ENCODE measurements at places on chromosomes 7 and 10. TPM values are rescaled to one million over a fixed set of nuclear protein-coding genes. Genes with fewer than 3 reads are reported as not detected.
A peak's percentile ranks its signal among the peaks of the same experiment; 100 is the strongest.

DNA sequence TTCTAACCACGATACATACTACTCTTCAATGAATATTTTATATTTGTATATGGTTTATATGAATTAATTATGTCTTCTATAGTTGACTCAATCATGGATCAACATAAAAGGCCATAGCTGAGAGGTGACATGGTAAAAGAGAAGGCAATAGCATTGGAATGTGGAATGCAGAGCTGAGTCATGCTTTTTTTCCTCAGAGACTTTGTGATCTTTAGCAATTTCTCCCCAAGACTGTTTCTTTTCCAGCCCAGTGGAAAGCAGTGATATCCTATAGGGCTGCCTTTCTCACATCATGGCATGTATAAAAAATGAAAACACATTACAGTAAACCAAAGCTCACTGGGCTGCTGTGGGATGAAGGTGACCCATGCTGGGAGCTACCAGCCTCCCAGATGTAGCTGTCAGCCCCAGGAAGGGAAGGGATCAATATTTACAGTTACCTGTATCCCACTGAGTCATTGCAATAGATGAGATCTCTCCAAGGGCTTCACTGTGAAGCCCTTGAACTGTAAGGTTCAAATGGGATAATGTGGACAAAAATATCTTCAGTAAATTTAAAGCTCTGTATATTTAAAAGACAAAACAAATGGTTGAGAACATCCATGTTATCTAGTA is 30.2 kb downstream of the SLC39A12 start:
- DNase-seq = no peak
- H3K36me3 ChIP-seq = no peaks in the 10 kb centered on the region
- no peaks in the 10 kb centered on the region for H3K27me3 ChIP-seq
- no peaks in the 10 kb centered on the region for H3K4me1 ChIP-seq
- H3K27ac ChIP-seq = no peak overlapping the region

- peak overlapping the region; percentile 84 for H3K4me3 ChIP-seq
- peaks cover 9% of the 10 kb centered on the region for H3K4me1 ChIP-seq
- peak; percentile 44 for DNase-seq
- H3K27me3 ChIP-seq = no peaks in the 10 kb centered on the region
- H3K27ac ChIP-seq = peak overlapping the region; percentile 78
Measured at GRCh38 chr10:7819121-7819460, 786 bp downstream of the TAF3 start.

GRCh38 chr10:118816471-118817168 is 61.9 kb upstream of the CACUL1 start:
- H3K4me3 ChIP-seq = no peak overlapping the region
- no peak for DNase-seq
- H3K4me1 ChIP-seq = no peaks in the 10 kb centered on the region
- H3K27me3 ChIP-seq = no peaks in the 10 kb centered on the region

GRCh38 chr7:55595511-55595910 is 23.2 kb upstream of the VOPP1 start:
- DNase-seq = no peak
- no peaks in the 10 kb centered on the region for H3K4me1 ChIP-seq
- H3K27ac ChIP-seq = no peak overlapping the region
- H3K4me3 ChIP-seq = no peak overlapping the region

DNA sequence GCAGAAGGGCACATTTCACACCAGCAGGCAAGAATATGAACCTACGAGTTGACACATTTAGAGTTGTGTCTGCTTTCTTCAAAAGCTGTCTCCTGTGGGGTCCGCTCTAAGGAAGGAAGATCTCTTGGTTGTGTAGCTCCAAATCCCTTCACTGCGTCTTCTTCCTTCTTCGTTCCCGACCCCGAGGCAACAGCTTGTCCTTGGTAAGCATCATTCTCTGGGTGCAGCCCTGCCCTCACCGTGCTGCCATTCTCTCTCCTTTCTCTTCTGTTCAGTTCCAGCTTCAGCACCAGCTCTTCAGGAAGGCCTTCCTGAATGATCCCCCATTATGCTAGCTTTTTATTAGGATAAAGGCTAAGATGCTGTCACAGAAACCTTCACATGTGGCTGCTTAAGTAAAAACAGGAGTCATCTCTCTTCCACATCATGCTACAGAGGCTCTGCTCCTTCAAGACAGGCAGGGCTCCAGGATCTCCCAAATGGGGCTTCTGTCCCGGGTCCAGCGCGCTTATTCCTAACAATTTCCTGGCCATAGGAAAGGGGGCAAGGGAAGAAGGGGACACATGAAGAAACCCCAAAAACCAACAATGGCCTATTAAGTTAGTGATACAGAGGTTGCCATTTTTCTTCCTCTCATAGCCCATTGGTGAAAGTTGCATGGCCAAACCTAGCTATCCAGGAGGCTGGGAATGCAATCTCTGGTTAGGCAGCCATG is 52.2 kb upstream of the SHH start:
- peaks cover 7% of the 10 kb centered on the region for H3K4me1 ChIP-seq
- no peak for DNase-seq

- no peak overlapping the region for H3K4me3 ChIP-seq
- H3K36me3 ChIP-seq = no peaks in the 10 kb centered on the region
- H3K4me1 ChIP-seq = peaks cover 38% of the 10 kb centered on the region
Measured at GRCh38 chr10:72328045-72328828, 26.5 kb downstream of the DNAJB12 start.

GRCh38 chr7:10662982-10663884 is 310.4 kb upstream of the PHF14 start:
- H3K36me3 ChIP-seq = no peaks in the 10 kb centered on the region
- H3K27me3 ChIP-seq = no peaks in the 10 kb centered on the region
- H3K4me1 ChIP-seq = no peaks in the 10 kb centered on the region
- no peak overlapping the region for H3K27ac ChIP-seq

DNA sequence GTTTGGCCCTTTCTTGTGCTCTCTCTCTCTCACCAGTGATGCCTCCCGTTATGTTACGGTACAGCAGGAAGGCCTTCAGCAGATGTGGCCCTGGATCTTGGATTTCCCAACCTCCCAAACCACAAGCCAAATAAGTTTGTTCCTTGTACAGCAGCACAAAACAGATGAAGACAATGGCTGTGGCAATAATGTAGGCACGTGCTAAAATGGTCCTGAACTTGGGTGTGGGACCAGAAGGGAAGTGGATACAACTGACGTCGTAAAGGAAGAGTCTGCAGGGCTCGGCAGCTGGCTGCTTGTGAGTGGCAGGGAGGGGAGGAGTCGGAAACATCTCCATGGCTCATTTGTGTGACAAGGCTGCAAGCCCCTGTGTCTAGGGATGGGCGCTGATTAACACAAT is 26.8 kb downstream of the PROSER2 start:
- peak; percentile 17 for DNase-seq
- no peak overlapping the region for H3K27ac ChIP-seq
- H3K36me3 ChIP-seq = no peaks in the 10 kb centered on the region
- no peaks in the 10 kb centered on the region for H3K27me3 ChIP-seq
- no peak overlapping the region for H3K4me3 ChIP-seq

- no peaks in the 10 kb centered on the region for H3K27me3 ChIP-seq
- no peak for DNase-seq
- no peak overlapping the region for H3K27ac ChIP-seq
- no peak overlapping the region for H3K4me3 ChIP-seq
- H3K4me1 ChIP-seq = peaks cover 29% of the 10 kb centered on the region
- H3K36me3 ChIP-seq = no peaks in the 10 kb centered on the region
Measured at GRCh38 chr10:92328993-92329392, 38.0 kb downstream of the MARCHF5 start.

GRCh38 chr7:112266141-112266540 is 59.6 kb downstream of the ZNF277 start:
- H3K36me3 ChIP-seq = no peaks in the 10 kb centered on the region

DNA sequence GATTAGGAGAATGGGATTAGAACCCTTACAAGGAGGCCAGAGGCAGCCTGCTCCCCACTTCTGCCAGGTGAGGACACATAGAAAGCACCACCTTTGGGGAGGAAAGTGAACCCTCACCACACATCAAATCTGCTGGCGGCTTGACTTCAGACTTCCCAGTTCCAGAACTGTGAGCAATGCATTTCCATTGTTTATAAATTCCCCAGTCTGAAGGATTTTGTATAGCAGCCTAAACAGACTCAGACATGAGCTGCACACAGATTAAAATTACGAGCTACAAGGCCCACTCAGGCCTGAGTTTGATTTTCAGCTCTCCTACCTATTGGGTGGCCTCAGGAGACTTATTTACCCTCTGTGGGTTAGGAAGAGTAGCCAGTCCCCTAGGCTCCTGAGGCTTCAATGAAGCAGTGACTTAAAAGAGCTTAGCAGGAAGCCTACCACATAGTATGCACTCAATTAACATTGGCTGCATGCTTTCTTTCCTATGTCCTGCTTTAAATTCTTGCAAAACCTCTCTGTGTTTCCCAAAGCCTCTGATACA is 350.7 kb upstream of the ZMIZ1 start:
- no peaks in the 10 kb centered on the region for H3K4me1 ChIP-seq
- H3K4me3 ChIP-seq = no peak overlapping the region
- peak overlapping the region; percentile 11 for H3K27ac ChIP-seq
- DNase-seq = no peak

- H3K4me3 ChIP-seq = no peak overlapping the region
- no peak overlapping the region for H3K27ac ChIP-seq
- no peak for DNase-seq
Measured at GRCh38 chr7:4951903-4952636, 6.9 kb downstream of the MMD2 start.

GRCh38 chr10:17460756-17461155 is 6.4 kb upstream of the ST8SIA6 start:
- no peaks in the 10 kb centered on the region for H3K36me3 ChIP-seq
- H3K27ac ChIP-seq = no peak overlapping the region
- H3K4me3 ChIP-seq = no peak overlapping the region
- H3K27me3 ChIP-seq = peaks cover 13% of the 10 kb centered on the region

GRCh38 chr7:18806177-18806576 is 310.6 kb downstream of the HDAC9 start:
- no peaks in the 10 kb centered on the region for H3K36me3 ChIP-seq
- no peak overlapping the region for H3K27ac ChIP-seq
- no peak overlapping the region for H3K4me3 ChIP-seq
- H3K4me1 ChIP-seq = no peaks in the 10 kb centered on the region
- no peak for DNase-seq

DNA sequence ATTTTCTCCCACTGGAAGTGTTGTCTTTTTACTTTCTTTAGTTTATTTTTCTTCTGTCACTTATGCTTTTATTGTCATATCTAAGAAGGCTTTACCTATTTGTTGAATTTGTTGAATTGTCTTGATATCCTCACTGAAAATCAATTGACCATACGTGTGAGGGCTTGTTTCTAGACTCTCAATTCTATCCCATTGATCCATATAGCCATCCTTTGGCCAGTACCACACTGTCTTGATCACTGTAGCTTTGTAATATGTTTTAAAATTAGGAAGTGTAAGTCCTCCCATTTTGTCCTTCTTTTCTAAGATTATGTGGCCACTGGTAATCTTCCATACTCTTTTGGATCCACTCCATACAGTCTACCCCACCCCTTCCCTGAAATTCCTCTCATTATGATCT is 25.5 kb upstream of the MNX1 start:
- no peaks in the 10 kb centered on the region for H3K4me1 ChIP-seq
- H3K4me3 ChIP-seq = no peak overlapping the region
- H3K36me3 ChIP-seq = no peaks in the 10 kb centered on the region
- H3K27me3 ChIP-seq = peaks cover 49% of the 10 kb centered on the region
- DNase-seq = no peak
- no peak overlapping the region for H3K27ac ChIP-seq

GRCh38 chr10:88156341-88156740 is 292.9 kb downstream of the PTEN start:
- H3K36me3 ChIP-seq = no peaks in the 10 kb centered on the region
- H3K4me1 ChIP-seq = no peaks in the 10 kb centered on the region
- no peak overlapping the region for H3K27ac ChIP-seq
- no peaks in the 10 kb centered on the region for H3K27me3 ChIP-seq
- H3K4me3 ChIP-seq = no peak overlapping the region

DNA sequence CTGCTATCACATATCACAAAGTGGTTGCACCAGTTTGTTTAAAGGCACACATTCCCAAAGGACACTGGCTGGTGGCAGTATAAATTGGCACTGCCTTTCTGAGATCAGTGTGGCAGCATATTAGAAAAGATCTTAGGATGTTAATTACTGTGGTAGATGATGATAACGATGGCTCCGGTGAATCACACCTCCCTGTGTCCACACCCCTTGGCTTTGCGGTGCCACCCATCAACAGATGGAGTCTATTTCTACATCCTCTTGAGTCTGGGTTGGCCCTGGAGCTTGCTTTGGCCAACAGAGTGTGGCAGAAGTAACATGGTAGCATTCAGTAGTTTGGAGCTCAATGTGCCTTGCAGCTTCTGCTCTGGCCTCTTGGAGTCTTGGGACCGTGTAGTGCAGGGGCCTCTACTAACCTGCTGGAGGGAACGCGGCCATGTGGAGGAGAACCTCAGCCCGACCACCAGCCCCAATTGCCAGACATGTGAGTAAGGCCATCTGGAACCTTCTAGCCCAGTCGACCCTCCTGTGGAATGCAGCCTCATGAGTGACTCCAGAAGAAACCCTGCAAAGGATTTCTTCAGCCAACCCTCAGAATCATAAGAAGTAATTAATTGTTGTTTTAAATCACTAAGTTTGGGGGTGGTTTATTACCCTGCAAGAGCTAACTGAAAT is 27.2 kb upstream of the PLEKHA1 start:
- no peaks in the 10 kb centered on the region for H3K36me3 ChIP-seq
- no peak overlapping the region for H3K4me3 ChIP-seq

DNA sequence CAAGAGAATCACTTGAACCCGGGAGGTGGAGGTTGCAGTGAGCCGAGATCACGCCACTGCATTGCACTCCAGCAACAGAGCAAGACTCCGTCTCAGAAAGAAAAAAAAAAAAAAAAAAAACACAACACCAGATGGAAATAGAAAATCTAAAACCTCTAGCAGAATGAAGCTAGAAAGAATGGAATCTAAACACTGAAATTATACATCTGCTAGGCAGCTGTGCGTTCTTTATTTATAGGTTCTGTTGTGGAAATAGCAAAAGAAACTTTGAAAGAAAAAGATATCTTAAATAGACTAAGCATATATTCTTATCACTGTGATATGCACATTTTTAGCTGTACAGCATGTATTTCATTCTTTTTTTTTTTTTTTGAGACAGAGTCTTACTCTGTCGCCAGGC is 17.1 kb downstream of the BMPR1A start:
- no peaks in the 10 kb centered on the region for H3K36me3 ChIP-seq
- peaks cover 10% of the 10 kb centered on the region for H3K4me1 ChIP-seq
- no peak for DNase-seq

- H3K4me1 ChIP-seq = peaks cover 25% of the 10 kb centered on the region
- peak overlapping the region; percentile 59 for H3K4me3 ChIP-seq
- no peaks in the 10 kb centered on the region for H3K36me3 ChIP-seq
- DNase-seq = no peak
Measured at GRCh38 chr7:33129806-33130153, 416 bp downstream of the BBS9 start.

- peaks cover 32% of the 10 kb centered on the region for H3K27me3 ChIP-seq
- H3K4me1 ChIP-seq = no peaks in the 10 kb centered on the region
- no peaks in the 10 kb centered on the region for H3K36me3 ChIP-seq
- H3K4me3 ChIP-seq = no peak overlapping the region
Measured at GRCh38 chr10:117569610-117570390, 27.3 kb downstream of the EMX2 start.

- H3K36me3 ChIP-seq = no peaks in the 10 kb centered on the region
- no peak for DNase-seq
- no peaks in the 10 kb centered on the region for H3K27me3 ChIP-seq
- no peak overlapping the region for H3K4me3 ChIP-seq
Measured at GRCh38 chr10:514137-514671, 175.3 kb downstream of the DIP2C start.

Gene COL17A1
- 181 TPM for total RNA-seq

Gene BAG3
- 22.5 TPM for total RNA-seq

Gene ERVW-1
- total RNA-seq = not detected

Gene RAB11FIP2
- total RNA-seq = 12.3 TPM

Gene CPA4
- total RNA-seq = not detected

Gene GJD4
- total RNA-seq = not detected

Gene GRM3
- not detected for total RNA-seq

Gene NPTX2
- 9.1 TPM for total RNA-seq

Gene PAX4
- not detected for total RNA-seq

Gene TWIST1
- 0.41 TPM for total RNA-seq

Gene AZGP1
- total RNA-seq = not detected

Gene TCAF1
- total RNA-seq = 36.5 TPM
